ENCODE measurements at places on chromosomes 2 and 18. TPM values are rescaled to one million over a fixed set of nuclear protein-coding genes. Genes with fewer than 3 reads are reported as not detected.

The FHOD3 gene
- total RNA-seq: not detected

The PTH2R gene
- total RNA-seq: 0.21 TPM

The RAX gene
- not detected for total RNA-seq

The PLEKHA3 gene
- 17.6 TPM for total RNA-seq

The SP5 gene
- not detected for total RNA-seq

The MC4R gene
- total RNA-seq: not detected

The LRRC30 gene
- not detected for total RNA-seq

The CYS1 gene
- total RNA-seq: 0.10 TPM

The CSRNP3 gene
- total RNA-seq: under 0.01 TPM

The DYSF gene
- total RNA-seq: 13.3 TPM

The C18orf54 gene
- total RNA-seq: 0.42 TPM

The TUBB6 gene
- 36.7 TPM for total RNA-seq

The SNX17 gene
- total RNA-seq: 54.8 TPM

The OXER1 gene
- total RNA-seq: 0.63 TPM

The EFR3B gene
- under 0.01 TPM for total RNA-seq

The ERLEC1 gene
- 27.3 TPM for total RNA-seq

The RESP18 gene
- total RNA-seq: not detected

The NFATC1 gene
- total RNA-seq: 23.9 TPM

The SIGLEC15 gene
- total RNA-seq: 0.42 TPM

The GRHL1 gene
- total RNA-seq: 3.9 TPM
